ENCODE measurements at places on chromosomes 1 and 21.

- no peak for DNase-seq
These were observed 4.4 kb downstream of the CDC42SE1 start for GRCh38 chr1:151054971-151055547.

DNA sequence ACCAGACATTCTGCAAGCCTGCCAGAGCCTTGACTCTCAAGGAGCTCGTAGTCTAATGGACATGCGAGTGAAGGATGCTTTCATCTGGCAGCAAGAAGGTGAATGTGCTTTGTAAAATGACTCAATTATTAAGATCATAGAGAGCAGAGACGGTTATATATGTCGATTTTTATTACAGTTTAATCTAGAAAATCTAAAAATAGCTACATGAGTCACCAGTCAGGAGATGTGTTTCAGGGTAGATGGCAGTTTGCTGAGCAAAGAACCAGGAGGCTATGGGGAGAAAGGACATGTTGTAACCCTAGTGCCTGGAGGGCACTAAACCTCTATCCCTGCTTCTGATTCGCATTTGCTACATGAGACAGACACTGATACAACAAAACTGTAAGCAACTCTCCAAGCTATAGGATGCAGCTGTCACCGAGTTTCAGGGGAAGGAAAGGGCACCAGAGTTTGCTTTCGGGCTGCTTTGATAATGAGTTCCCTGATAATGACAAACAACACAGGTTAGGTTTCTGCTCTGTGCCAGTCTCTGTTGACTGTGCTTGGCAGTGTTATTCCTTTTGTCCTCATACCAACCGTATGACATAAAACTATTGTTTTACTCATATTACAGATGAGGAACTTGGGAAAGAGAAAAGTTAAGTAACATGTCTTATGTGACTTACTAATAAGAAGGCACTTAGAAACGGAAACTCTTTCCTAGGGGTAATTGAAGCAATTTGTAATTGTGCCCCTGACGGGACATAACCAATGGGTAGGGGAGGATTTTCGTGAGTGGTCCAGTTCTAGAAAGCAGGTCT is 43.2 kb downstream of the C1orf198 start:
- no peak for DNase-seq

GRCh38 chr1:206708882-206709281 is 24.2 kb downstream of the MAPKAPK2 start:
- DNase-seq: no peak

- DNase-seq: no peak
These were observed 66.4 kb upstream of the BTG3 start for GRCh38 chr21:17679002-17679600.

DNA sequence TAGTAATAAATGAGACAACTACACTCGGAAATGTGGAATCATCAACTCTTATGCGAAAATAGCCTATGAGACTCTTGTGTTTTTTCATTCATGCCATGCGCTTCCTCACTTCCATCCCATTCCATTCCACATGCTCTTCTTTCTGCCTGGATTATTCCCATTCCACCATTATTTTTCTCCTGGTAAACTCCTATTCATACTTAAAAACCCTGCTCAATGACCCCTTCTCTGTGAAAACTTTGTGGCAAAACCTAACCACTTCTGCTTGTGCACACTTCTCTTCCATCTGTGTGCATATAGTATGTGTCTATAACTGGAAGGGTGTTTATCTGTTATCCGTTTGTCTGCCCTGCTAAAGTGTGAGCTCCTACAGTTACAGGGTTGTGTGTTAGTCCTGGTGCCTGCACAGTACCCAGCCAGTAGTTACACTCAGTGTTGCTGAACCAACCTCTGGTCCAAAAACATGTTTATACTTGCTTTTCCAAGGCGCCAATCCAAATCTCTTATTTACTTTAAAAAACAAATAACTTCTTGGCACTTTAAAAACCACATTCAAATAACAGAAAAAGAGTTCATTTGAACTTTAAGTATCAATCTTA is 10.7 kb downstream of the EPHX1 start:
- DNase-seq: no peak

DNA sequence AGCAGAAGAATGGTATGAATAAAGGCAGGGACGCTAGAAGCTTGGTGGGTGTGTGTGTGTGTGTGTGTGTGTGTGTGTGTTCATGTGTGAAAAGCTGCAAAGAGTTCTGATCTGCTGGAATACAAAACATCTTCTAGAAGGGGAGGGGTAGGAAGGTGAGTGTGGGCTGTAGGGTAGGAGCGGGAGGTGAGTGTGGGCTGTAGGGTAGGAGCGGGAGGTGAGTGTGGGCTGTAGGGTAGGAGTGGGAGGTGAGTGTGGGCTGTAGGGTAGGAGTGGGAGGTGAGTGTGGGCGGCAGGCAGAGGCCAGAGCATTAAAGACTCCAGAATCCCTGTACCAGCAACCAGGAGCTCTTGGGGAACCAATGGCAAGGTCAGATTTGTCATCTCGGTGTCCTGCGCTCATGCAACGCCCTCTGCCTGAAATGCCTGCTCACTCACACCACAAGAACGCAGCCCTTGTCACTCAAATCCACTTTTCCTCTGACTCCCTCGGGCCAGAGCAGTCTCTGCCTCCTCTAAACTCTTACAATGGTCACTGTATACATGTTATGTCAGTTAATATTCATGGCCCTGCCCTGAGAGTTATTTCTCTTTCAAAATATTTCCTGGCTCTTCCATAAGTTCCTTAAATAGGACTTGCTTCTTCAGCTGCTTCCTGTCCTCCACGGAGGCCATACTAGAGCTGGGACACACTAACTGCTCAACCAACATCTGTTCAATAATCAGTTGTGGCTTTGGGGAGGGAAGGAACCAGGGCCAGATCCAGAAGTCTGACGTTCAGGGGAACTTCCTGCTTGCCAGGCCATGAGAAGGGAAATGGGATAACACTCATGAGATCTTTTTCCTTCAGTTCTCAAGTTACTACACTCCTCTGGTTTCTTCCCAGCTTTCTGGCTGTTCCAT is 53.6 kb upstream of the ZNF644 start:
- no peak for DNase-seq

GRCh38 chr1:241834733-241835377 is 13.1 kb upstream of the EXO1 start:
- DNase-seq: no peak

DNA sequence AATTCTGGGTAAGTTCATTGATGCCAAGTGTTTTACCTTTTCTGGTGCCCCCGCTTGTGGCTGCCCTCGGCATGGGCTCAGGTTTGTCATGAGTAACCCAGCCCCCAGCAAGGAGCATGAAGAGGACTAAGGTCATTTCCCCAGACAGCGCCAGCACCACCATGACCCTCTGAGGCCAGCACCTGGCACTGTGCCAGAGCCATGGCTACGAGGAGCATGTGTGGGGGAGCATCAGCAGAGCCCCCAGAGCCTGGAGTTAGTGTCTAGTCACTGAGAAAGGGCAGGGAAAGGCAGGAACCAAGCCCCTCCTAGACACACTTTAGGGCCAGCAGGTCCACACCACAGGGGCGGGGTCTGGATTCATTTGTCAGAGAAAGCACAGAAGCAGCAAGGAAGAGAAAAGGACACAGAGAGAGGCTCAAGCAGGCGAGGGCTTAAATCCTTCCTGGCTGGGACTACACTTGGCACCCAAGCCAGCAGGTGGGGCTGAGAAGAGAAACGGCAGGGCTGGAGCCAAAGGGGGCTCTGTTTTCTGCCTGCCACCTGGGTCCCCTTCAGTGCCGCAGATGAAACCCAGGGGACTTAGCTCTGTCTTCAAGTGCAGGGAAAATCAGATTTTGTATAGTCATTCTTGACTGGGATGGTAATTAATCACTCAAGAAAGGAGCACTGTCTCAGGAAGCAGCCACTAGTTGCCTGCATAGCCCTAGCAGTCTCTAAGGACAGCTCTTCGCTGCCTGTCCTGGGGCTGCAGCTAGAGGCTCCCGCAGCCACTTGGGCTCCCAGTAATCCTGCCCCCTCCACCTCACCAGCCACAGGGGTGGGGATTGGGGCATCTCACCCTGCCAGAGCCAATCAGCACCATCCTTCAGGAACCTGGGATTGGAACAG is 79.6 kb upstream of the ZC3H12A start:
- DNase-seq: no peak

GRCh38 chr1:84390226-84390625 is 8.1 kb upstream of the DNASE2B start:
- DNase-seq: no peak

DNA sequence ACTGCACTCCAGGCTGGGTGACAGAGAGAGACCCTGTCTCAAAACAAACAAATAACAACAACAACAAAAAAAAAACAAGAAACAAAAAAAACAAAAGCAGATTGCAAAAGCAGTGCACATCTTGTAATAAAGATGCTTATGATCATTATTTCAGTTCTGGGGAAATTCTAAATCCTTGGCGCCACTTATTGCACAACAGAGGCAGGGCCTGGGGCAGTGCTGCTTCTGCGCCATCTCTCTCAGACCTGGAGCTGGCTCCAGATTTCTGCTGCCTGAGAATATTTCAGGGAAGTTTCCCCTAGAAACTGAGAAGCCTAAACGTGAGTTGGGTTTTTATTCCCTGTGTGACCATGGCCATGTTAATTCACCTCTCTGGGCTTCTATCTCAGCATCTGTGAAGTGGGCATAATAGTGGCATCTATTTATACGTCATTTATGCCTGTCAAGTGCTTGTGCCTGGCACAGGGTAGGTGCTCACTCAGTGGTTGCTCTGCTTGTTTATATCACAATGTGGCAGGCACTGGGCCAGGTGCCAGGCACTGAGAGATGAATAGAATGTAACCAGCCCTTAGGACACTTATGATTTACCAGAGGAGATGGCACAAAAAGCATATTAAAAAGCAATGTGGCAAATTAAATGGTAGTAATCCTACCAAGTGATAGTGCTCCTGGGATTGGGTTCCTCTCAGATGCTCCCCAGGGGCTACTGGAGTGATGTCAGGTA is 67.9 kb downstream of the MDM4 start:
- no peak for DNase-seq

Measured in stimulated activated CD8-positive, alpha-beta memory T cell treated with anti-CD3 and anti-CD28 coated beads, Interleukin-4, amount 100 ng/mL, for 1 hour (primary cell).